ENCODE measurements at places on chromosomes 7 and 10.

- peak; percentile 56 for DNase-seq
Measured at GRCh38 chr10:7410862-7411670, at the start of gene SFMBT2. TSS of gene SFMBT2 (minus strand) at chr10:7411034. CDS start at chr10:7381898, 29,136 bp downstream.

GRCh38 chr7:149732611-149733010, 40.8 kb downstream of the ZNF467 start:
- DNase-seq = no peak

DNA sequence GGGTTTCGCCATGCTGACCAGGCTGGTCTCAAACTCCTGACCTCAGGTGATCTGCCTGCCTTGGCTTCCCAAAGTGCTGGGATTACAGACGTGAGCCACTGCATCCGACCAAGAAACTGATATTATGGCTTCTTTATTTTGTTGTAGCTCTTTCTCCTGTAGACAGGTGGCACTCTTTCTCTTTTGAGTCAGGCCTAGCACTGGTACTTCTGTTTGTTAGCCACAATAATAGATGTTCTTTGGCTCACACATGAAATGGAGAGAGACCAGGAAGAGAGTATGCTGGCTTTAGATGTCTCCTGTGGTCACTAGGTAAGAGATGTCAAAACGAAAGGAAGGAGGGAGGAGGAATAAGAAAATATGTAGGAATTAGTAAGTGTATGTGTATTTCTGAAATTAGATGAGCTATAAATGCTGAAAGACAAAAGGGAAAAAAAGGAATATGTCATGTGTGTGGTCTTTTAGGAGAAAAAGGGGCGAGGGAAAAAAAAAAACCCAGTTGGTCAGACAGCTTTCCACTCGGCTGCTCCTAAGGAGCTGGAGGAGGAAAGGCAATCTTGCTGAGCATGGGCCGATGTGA, 78.7 kb downstream of the CLEC2L start:
- no peak for DNase-seq

GRCh38 chr10:49653273-49653929, 26.1 kb upstream of the C10orf53 start:
- DNase-seq = no peak

- DNase-seq = no peak
Measured at GRCh38 chr10:110750931-110751330, 106.8 kb downstream of the RBM20 start.

DNA sequence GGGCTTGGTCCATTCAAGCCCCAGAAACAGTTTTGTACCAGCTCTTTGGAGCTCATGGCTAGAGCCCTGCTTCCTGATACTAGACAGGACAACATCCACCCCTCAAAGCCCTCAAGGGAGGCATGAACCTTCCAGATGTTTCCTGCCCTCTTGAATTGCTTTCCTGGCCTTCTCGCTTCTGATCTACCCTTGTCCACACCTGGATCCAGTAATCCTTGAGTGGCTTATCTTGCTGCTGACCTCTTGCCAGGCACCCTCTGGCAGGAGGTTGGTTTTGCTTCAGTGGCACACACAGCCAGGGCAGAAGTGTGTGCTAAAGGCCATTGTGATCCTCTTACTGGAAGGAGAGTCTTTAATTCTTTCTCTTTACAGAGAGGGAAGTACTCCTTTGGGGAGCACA, 495.8 kb downstream of the PLXNA4 start:
- DNase-seq = no peak

- DNase-seq = no peak
Measured at GRCh38 chr7:80794631-80795573, 123.9 kb downstream of the SEMA3C start.

DNA sequence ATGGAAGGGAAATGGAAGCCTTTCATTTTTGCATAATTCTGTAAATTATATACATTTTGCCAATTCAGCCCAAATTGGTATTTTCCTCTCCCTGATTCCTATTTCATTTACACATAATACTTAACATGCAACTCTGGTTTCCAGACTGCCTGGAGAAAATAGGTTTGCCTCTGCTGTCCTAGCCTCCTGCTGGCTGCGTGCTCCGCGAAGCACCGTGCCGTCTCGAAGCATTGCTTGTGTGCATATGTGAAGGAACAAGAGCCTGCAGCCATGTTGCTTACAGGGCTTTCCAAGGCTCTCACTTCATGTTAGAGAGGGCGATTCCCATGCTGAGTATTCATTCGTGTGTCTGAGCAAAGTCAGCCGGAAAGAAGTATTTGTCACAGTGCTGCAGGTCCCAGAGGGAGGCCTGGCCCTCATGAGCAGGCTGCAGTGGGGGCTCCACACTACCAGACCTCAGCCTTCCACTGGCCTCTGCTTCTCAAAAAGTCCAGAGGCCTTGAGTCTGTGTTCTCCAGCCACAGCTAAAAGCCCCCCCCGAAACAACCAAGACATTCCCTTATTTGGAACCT, 66.5 kb downstream of the CLRN3 start:
- DNase-seq = no peak

DNA sequence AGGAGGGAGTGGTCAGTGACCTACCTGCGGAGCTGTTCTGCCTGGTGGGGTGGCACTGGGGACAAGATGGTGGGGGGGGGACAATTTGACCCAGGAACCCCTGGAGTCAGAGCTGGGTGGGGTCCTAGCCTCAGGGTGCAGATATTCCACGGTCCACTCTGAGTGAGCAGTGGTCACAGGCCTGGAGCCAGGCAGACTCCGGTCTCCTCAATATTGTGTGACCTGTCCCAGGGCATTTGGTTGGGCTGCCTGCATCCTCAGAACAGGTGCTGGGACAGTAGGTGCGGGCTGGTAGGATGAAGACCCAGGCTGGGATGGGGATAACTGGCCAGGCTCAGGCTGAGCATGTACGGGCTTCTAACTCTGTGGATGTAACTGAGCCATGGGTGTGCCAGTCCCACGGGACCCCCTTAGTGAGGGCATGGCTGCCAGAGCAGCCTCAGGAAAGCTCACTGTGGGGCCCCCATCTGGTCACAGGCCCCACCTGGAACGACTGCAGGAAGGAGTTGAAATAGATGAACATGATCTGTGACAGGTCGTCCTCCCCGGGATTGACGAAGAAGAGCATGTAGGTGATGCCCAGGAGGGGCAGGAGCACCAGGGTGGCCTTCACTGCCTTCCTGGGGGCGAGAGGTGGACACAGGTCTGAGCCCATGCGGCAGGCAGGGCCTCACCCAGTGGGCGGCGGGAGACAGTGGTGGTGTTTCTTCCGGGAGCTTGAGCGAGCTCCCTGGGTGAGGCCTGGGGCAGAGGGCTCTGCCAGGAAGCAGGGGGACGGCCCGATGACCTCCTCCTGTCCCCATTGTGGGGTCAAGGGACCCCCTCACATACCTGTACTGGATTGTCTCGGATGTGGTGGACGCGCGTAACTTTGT, 26.9 kb downstream of the CRHR2 start:
- no peak for DNase-seq

DNA sequence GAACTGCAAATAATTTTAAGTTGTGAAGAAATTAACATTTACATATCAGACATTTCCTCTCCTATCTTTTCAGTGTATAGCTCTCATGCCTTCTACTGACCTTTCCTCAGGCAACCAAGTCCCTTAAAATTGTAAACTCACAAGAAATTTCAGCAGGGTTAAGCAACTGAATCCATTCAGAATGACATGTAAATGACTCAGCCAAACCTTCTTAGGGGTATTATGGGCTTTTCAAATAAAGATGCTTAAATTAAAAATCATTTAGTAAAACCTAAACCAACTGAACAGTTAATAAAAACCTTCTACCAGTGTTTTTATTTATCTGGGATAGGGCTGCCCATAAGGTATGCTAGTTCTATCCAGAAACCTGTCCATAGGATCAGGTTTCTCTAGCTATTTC, 20.7 kb downstream of the WAPL start:
- DNase-seq = no peak

GRCh38 chr10:97587183-97587582, 2.3 kb upstream of the C10orf62 start:
- no peak for DNase-seq

DNA sequence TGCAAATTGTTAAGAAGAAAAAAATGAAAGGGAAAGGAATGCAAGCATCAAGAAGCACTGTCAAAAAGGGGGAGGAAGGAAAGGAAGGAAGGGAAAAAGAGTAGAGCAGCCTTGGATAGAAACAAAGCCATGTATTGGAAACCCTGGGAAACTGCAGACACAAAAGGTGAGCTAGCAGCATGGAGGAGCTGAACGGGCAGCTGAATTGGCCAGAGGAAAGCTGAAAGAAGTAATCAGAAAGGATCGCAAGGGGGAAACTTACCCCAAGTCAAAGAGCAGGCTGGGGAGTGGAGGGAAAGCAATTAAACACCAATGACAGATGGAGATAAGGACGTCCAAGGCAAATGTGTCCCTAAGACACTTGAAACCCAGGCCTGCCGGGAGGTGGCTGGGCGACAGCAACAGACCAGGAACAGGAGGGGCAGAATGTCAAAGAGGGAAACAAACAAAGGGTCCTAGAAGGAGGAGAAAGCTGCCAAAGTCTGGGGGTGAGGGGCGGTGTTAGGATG, 93.8 kb upstream of the SVIL start:
- DNase-seq = no peak

GRCh38 chr7:131532570-131533091, 23.8 kb downstream of the PODXL start:
- no peak for DNase-seq

- DNase-seq = no peak
Measured at GRCh38 chr10:72808001-72808400, 85.5 kb upstream of the OIT3 start.

DNA sequence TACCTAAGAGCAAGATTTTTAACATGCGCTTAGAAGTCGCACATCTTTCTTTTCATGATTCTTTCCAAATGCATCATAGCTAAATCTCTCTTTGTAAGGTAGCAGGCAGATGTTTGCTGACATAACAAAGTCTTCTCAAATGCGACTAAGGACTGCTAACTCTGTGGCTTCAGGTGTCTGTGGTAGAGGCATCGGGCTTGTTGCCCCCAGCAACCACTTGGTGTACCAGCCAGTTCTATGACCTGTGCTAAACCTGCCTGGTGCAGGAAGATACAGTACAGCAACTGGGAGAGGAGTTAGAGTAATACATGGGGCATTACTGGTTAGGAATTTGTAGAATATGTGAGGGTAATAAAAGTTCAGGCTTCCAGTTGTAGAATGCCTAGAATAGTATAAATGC, 654.1 kb downstream of the NRG3 start:
- no peak for DNase-seq

- DNase-seq = no peak
Measured at GRCh38 chr7:23161482-23161881, 20.4 kb upstream of the NUP42 start.

DNA sequence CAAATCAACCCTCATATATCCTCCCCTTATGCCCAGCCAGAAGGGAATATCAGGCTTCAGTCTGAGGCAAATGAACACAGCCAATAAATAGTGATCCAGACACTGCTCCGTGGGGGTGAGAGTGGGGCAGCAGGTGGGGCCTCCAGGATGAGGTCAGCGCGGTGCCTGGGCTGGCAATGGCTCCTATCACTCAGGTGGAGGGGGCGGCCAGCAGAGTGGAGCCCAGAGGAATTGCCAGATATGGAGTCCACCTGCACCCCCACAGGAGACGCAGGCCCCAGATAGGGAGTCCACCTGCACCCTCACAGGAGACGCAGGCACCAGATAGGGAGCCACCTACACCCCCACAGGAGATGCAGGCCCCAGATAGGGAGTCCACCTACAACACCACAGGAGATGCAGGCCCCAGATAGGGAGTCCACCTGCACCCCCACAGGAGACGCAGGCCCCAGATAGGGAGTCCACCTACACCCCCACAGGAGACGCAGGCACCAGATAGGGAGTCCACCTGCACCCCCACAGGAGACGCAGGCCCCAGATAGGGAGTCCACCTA, 78.0 kb upstream of the PPP2R2D start:
- no peak for DNase-seq

- DNase-seq = no peak
Measured at GRCh38 chr7:127704211-127704610, 52.2 kb downstream of the SND1 start.

GRCh38 chr7:106335814-106336213, 51.0 kb upstream of the NAMPT start:
- no peak for DNase-seq

GRCh38 chr10:3861795-3862194, 76.8 kb upstream of the KLF6 start:
- DNase-seq = no peak

DNA sequence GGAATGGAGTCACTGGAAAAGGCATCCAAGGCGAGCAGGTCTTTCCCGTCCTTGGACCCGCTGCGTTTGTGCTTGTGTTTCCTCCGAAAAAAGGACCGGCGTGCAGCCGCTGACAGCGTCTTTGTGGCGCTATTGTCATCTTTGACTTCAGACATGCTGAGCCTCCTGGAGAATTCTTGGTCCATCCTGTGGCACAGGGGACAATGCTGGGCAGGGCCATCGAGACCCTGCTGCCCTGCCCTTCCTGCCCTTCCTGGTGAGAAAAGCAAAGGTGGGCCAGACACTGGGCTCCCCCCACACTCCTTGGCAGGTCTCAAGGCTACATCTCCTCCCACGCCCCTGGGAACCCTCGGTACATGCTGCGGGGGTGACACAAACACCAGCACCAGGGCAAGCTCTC, 120.9 kb downstream of the DLG5 start:
- DNase-seq = no peak

DNA sequence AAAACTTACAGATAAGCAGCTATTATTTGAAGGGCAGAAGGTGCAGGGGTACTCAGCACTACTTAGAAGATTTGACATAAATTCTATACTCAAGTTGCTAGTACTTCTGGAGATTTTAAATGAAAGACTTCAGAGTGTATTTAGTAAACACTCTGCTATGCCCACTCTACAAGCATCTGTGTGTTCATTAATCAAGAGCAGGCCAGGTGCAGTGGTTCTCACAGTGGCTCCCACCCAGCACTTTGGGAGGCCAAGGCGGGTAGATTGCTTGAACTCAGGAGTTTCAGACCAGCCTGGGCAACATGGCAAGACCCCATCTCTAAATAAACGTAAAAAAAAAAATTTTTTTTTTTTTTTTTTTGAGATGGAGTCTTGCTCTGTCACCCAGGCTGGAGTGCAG, 38.9 kb upstream of the TOMM7 start:
- no peak for DNase-seq

GRCh38 chr10:14687340-14687739, 87.4 kb downstream of the FAM107B start:
- no peak for DNase-seq

GRCh38 chr7:48876087-48876486, 48.3 kb upstream of the CDC14C start:
- DNase-seq = no peak

GRCh38 chr7:1854866-1855724, 185.0 kb downstream of the ELFN1 start:
- no peak for DNase-seq

- DNase-seq = no peak
Measured at GRCh38 chr10:61408105-61408504, 45.1 kb downstream of the TMEM26 start.

GRCh38 chr10:43294892-43295291, 28.0 kb upstream of the RASGEF1A start:
- no peak for DNase-seq

DNA sequence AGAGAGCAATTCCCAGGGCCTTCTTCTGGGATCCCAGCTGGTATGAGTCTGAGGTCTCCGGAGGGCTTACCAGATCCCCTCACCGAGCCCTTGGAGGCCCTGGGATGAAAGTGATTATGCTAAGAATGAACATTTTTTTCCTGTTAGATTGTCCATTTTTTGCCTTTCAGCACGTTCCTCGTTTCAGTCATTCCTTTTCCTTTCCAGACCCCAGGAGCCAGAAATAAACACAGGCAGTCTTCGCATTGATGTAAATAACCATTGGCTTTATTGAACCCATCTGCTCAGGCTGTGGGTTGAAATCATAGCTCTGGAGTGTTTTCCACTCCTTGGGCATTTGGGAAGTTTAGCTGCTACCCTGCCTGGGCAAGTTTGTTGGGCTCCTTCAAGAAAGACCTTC, 320.9 kb upstream of the AUTS2 start:
- DNase-seq = no peak

- DNase-seq = no peak
Measured at GRCh38 chr7:121932768-121933167, 59.8 kb downstream of the PTPRZ1 start.
